ENCODE measurements at places on chromosomes 4 and X. TPM values are rescaled to one million over a fixed set of nuclear protein-coding genes. Genes with fewer than 3 reads are reported as not detected.

DNA sequence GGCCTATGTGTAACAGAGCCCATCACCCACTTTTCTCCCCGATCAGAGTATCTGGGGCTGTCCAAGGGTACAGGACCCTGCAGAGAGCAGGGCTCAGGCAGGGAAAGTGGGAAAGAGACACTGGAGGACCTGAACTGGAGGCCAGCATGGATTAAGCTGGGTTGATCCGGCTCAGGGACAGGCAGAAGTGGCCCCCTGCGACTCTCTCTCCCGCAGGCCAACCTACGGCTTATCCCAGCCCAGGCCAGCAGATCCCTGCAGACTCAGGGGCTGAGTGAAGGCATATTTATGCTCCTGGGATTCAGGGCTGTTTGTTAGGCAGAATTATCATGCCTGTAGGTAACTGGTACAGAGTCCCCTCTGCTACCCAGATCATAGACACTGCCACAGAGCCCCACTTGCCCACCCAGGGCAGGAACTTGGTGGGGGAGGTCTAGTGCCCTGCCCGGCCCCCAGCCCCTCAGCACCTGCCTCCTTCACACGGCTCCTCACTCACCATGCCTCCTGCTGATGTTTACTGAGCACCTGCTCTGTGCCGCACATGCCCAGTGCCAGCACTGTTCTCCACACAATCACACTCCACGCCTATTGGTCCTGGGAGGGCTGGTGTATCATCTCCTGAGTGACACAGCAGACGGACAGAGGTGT, 87.3 kb downstream of the ADRA2C start:
- no peak overlapping the region for H3K4me3 ChIP-seq
- no peak overlapping the region for H3K27ac ChIP-seq
- H3K27me3 ChIP-seq: peaks cover 71% of the 10 kb centered on the region
- no peaks in the 10 kb centered on the region for H3K4me1 ChIP-seq
- no peak for DNase-seq

DNA sequence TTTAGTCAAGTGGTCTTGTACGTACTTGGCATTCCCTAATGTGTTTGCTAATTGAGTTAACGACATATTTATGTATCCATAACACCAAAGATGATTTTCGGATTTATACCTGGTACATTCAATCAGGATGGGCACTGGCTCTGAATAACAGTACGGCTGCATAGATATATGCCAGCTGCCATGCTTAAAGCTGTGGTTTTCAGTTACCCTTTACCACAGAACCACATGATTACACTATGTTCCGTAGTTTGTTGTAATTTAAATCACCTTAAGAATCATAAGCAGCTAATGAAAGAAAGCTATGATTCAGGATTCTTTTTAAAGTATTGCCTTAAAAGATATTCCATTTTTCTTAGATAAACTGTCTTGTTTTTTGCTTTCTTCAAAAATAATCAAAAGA, 53.6 kb downstream of the FIP1L1 start:
- H3K36me3 ChIP-seq: peaks cover 33% of the 10 kb centered on the region
- no peaks in the 10 kb centered on the region for H3K27me3 ChIP-seq

DNA sequence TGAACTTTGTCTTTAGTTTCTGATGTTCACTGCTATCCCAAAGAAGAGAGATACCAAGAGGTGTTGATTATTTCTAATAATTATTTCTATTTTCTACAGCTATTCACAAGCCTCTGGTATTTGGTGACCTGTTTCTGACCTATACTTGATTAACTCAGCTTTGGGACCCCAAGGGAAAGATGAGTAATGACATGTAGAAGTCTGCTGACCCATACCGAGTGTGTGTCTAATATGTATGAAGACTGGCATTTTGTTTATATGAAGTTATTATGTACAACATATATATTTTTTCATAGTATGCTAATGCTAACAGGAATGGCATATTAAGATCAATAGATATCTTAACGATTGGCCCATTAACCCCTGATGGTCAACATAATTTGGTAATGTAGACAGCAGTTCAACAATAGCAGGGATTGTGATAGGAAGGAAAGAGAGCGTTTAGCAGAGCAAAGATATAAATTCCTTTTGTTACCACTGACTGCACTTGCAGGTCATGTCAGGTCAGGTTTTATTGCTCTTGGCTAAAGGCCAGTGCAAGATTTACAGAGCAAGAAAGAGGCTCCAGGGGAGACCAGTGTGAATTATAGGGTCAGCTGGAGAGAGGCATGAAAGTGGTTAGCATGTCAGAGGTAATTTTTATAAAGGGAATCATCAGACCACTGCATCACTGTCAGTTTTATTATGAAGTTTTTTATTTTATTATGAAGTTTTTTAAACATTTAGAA, 94.7 kb upstream of the DIPK2B start:
- no peak for DNase-seq
- H3K4me1 ChIP-seq: no peaks in the 10 kb centered on the region
- H3K4me3 ChIP-seq: no peak overlapping the region
- H3K36me3 ChIP-seq: no peaks in the 10 kb centered on the region
- H3K27ac ChIP-seq: no peak overlapping the region

GRCh38 chr4:98905839-98906238, 23.1 kb downstream of the EIF4E start:
- no peak for DNase-seq
- peaks cover 34% of the 10 kb centered on the region for H3K4me1 ChIP-seq
- peaks cover 25% of the 10 kb centered on the region for H3K36me3 ChIP-seq
- H3K27ac ChIP-seq: no peak overlapping the region

USP9X gene
- total RNA-seq: 74.4 TPM

FAM114A1 gene
- total RNA-seq: 33.9 TPM

- no peak overlapping the region for H3K4me3 ChIP-seq
- no peak for DNase-seq
- peaks cover 33% of the 10 kb centered on the region for H3K27me3 ChIP-seq
- peaks cover 8% of the 10 kb centered on the region for H3K36me3 ChIP-seq
- H3K4me1 ChIP-seq: peaks cover 11% of the 10 kb centered on the region
Observed at GRCh38 chr4:61996943-61997342, 796.8 kb downstream of the ADGRL3 start.

CFAP299 gene
- total RNA-seq: not detected

CLDN22 gene
- total RNA-seq: not detected

RELL1 gene
- 31.6 TPM for total RNA-seq

DNA sequence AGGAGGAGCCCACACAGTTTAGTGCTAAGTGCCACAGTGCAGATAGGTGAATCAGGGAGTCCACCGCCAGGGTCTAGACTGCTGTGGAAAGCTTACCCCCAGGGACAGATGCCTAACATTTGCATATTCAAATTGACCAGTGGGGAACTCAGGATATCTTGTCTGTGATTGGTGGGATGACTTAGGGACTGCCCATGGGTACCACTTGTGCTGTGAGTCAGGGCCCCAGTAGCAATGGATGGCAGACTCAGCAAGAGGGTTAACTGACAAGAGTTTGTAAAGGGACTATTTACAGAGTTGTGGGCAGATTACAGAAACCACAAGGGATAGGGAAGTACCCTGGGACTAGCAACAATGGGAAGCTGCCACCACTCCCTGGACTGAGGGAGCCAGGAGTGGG, 282.1 kb downstream of the BCOR start:
- H3K27ac ChIP-seq: no peak overlapping the region
- no peak for DNase-seq
- H3K4me1 ChIP-seq: peaks cover 23% of the 10 kb centered on the region
- no peak overlapping the region for H3K4me3 ChIP-seq

DNA sequence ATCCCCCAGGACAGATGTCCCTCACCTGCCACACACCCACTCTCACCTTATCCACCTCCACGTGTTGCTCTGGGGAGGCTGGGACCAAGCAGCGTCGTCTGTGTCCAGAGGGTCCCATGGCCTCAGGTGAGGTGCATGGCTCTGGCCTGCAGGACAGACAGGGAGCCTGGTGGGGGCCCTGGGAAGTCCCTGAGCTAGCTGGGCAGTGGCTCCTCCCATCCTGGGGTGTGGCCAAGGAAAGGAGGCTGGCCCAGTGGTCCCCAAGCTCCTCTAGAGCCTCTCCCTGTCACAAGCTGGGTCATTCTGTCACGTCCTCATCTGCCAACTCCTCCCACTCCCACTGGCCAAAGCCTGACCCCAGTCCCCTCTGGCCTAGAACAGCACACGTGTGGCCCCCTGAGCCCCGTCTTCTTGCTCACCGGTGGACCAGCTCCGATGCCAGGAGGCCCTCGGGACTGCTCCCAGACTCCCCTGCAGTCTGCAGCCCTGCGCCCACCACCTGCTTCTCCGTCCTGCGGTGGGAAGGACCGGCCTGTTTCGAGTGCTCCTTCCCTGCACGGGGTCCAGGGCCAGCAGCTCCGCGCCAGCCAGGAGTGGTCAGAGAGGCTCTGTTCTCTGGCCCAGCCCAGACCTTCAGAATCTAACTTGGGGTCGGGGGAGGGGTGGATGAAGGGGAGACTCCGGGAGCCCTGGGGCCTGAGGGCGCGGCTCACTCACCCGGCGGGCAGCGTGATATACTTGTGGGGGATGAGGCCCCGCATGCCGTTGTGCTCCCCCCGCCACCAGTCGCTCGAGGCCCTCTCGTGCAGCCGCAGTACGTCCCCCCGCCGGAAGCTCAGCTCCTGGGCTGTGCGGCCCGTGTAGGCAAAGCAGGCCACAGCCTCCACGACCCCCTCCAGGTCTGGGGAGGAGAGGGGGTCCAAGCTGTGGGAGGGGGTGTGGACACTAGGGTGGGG, 4.8 kb downstream of the AVPR2 start:
- no peak for DNase-seq
- H3K4me1 ChIP-seq: no peaks in the 10 kb centered on the region
- no peak overlapping the region for H3K4me3 ChIP-seq
- no peaks in the 10 kb centered on the region for H3K36me3 ChIP-seq
- no peak overlapping the region for H3K27ac ChIP-seq
- no peaks in the 10 kb centered on the region for H3K27me3 ChIP-seq

DNA sequence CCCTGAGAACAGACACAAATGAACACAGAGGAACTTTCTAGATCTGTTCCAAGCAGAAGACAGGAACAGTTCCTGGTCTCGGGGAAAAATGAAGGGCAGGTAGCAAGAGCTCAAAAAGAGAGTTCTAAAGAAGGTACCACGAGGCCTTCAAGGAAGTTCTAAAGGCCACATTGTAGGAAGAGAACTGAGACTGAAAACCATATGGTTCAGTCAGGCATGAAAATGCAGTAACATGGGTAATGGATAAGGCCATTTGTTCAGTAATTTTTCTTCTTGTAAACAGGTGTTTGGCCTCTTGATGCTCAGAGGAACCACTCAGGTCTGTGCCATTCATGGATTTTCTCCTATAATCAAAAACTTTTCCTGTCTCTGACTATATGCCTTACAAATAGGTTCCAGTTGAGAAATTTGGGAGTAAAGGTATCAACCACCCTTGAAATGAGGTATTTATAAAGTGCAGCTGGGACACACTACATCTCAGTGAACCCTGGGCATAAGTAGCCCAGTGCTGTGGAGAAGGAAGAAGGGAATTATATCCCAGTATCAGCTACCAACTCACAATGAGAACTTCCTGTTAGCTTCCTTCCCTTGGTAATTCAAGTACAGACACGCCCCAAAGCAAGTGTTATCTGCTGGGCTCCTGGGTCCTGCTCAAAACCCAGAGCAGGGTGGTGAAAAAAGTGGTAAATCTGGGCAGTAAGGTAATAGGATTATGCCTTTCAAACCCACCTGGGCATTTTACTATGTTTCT, 277.9 kb downstream of the KLHL13 start:
- no peaks in the 10 kb centered on the region for H3K36me3 ChIP-seq
- H3K4me3 ChIP-seq: no peak overlapping the region
- H3K4me1 ChIP-seq: no peaks in the 10 kb centered on the region
- DNase-seq: no peak
- H3K27ac ChIP-seq: no peak overlapping the region

GRCh38 chr4:186887291-186887700, 163.6 kb upstream of the FAT1 start:
- peaks cover 20% of the 10 kb centered on the region for H3K4me1 ChIP-seq
- H3K4me3 ChIP-seq: peak overlapping the region; percentile 78
- H3K36me3 ChIP-seq: no peaks in the 10 kb centered on the region
- peak overlapping the region; percentile 10 for H3K27ac ChIP-seq

GRCh38 chr4:189021831-189022230, 882.6 kb downstream of the TRIML1 start:
- no peak overlapping the region for H3K4me3 ChIP-seq
- H3K36me3 ChIP-seq: no peaks in the 10 kb centered on the region
- peak overlapping the region; percentile 45 for H3K27ac ChIP-seq
- no peak for DNase-seq
- no peaks in the 10 kb centered on the region for H3K27me3 ChIP-seq
- H3K4me1 ChIP-seq: peaks cover 16% of the 10 kb centered on the region

GPR50 gene
- total RNA-seq: 2.1 TPM

GRCh38 chr4:181046809-181047208, 1196.4 kb upstream of the TENM3 start:
- H3K36me3 ChIP-seq: no peaks in the 10 kb centered on the region
- H3K4me3 ChIP-seq: no peak overlapping the region
- no peak overlapping the region for H3K27ac ChIP-seq
- no peaks in the 10 kb centered on the region for H3K4me1 ChIP-seq
- DNase-seq: no peak

DNA sequence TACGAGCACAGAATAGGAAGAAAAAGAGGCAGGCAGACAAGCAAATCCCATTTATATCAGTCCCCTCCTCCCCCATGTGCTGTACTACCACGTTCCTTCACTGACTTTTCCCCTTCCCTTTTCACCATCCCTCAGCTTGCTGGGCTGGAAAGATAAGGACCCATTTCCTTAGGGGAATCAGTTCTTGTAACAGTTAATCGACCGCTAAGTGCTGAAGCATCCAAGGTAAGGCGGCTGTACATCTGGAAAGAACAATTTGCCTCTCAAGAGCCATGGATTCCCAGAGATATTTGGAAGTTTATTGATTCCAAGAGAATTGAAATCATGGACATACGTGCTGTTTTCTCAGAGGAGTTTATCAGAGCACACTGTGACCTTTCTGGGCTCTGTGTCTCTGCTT, 1688.0 kb downstream of the STIM2 start:
- H3K4me3 ChIP-seq: no peak overlapping the region
- no peak for DNase-seq

ELMOD2 gene
- total RNA-seq: 50.2 TPM

GRCh38 chr4:98746530-98746929, 88.1 kb upstream of the TSPAN5 start:
- no peaks in the 10 kb centered on the region for H3K27me3 ChIP-seq
- DNase-seq: no peak
- peaks cover 10% of the 10 kb centered on the region for H3K4me1 ChIP-seq
- no peak overlapping the region for H3K27ac ChIP-seq
- no peak overlapping the region for H3K4me3 ChIP-seq

GRCh38 chr4:109733728-109734127, 3.9 kb upstream of the PLA2G12A start:
- H3K4me1 ChIP-seq: peaks cover 4% of the 10 kb centered on the region
- no peak overlapping the region for H3K4me3 ChIP-seq
- H3K27ac ChIP-seq: no peak overlapping the region

GRCh38 chr4:183244506-183244905, 75.6 kb downstream of the CLDN22 start:
- H3K4me3 ChIP-seq: no peak overlapping the region
- H3K4me1 ChIP-seq: peaks cover 10% of the 10 kb centered on the region
- no peak for DNase-seq
- no peak overlapping the region for H3K27ac ChIP-seq

ARMCX6 gene
- 60.5 TPM for total RNA-seq

DNA sequence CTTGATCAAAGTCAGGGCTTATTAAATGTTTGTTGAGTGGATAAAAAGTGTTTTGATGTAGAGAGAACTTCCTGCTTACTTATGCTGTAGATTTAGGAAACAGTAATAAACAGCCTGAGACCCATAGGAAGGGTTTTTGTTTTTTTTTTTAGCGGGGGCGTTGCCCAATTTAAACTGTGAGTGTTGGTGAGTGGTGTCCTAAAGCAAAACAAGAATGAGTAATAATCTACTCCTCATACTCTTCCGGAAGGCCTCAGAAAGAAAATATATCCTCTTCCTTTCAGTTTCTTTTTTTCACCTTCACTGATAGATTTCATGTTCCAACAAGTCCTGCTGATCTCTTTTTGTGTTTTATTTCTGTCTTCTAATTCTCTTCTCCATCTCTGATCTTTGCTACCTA, 104.4 kb upstream of the SCML1 start:
- no peaks in the 10 kb centered on the region for H3K36me3 ChIP-seq
- no peaks in the 10 kb centered on the region for H3K27me3 ChIP-seq
- H3K4me1 ChIP-seq: peaks cover 53% of the 10 kb centered on the region
- no peak for DNase-seq
- peak overlapping the region; percentile 69 for H3K27ac ChIP-seq

Measured in type B pancreatic cell (in vitro differentiated cells).